ENCODE measurements at places on chromosomes 6 and 20.

- no peak for DNase-seq
Measured at GRCh38 chr6:29466241-29466640, 9.3 kb downstream of the OR2H1 start.

DNA sequence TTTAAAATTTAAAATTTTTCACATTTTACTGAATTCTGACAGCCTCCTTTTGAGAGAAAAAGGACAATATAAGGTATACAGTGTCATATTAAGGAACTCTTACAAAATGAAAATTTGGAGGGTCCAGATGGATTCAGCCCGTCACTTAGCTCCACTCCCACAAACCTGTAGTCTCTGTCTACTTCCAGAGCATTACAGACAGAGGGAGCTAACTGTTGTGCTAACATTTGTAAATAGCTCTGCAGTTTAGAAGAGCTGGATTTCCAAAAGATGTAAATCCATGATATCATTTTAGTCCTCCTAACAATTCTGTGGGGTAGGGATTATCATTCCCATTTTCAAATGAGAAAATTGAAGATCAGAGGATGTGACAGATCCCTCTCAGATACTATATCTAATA lies 16.1 kb upstream of the SERINC3 start:
- DNase-seq: no peak

- DNase-seq: no peak
Measured at GRCh38 chr20:56780266-56780665, 151.2 kb downstream of the TFAP2C start.

GRCh38 chr20:26243731-26244130 lies 547.1 kb upstream of the ZNF337 start:
- DNase-seq: no peak

DNA sequence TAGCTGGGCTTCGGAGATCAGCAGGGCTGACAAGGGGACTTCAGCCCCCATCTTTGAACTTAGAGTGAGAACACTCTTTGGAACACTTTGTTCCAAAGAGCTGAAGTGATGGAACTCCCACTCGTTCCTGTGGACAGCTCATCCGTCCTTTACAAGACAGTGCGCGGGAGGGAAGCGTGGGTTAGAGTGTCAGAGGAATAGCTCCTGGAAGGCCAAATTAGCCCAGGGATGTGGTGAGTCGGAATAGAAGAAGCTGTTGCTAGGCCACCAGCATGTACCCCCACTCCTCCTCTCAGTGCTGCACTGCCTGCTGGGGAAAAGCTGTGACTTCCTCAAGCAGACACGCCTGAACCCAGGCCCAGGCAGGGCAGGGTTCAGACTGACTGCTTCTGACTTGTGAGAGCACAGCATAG lies 1.7 kb downstream of the SDCBP2 start:
- DNase-seq: no peak

DNA sequence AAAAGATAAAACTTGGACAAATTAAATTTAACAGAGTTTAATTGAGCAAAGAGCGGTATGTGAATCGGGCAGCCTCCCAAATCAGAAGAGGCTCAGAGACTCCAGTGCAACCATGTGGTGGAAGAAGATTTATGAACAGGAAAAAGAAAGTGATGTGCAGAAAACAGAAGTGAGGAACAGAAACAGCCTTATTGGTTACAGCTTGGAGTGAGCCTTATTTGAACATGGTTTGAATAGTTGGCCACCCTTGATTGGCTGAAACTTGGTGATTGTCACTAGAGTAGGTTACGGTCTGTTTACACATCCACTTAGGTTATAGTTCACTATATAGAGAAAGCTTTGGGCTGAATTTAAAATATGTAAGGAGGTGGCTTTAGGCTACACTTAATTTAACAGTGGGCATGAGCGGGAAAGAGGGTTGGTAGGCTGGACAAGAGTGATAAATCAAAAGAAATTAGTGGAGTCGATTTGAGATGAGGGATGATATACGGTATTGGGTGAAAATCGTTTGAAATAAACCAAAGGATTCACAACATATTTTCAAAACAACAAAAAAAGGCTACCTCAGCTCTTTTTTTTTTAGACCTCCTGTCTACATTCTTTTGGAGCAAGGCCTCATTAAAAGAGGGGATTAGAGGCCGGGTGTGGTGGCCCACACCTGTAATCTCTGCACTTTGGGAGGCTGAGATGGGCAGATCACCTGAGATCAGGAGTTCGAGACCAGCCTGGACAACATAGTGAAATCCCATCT lies 84.3 kb upstream of the PREP start:
- no peak for DNase-seq

DNA sequence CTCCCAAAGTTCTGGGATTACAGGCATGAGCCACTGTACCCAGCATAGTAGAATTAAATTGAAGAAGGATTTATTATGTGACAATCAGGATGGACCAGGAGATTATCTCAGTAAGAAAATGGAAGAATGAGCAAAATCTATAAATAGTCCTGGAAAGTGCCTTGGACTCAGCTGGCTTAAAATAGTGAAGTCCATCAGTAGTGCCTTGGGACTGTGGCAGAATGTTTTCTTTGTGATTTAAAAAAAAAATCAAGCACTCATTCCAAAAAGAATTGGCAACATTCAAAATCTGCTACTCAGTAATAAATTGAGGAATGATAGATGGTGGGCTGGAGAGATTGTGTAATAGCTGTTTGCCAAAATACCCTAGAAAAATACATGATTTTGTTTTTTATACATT lies 37.0 kb upstream of the MAS1 start:
- no peak for DNase-seq

GRCh38 chr6:113208726-113209125 lies 648.4 kb upstream of the MARCKS start:
- DNase-seq: no peak

- peak; percentile 75 for DNase-seq
Measured at GRCh38 chr6:10146715-10147451, 268.0 kb downstream of the TFAP2A start.

- peak; percentile 89 for DNase-seq
Measured at GRCh38 chr20:63739130-63740069, at the start of gene SLC2A4RG. Gene SLC2A4RG (plus strand): TSS chr20:63739776. CDS start chr20:63739913, 137 bp downstream.

GRCh38 chr6:14670806-14671205 lies 553.2 kb downstream of the CD83 start:
- no peak for DNase-seq

GRCh38 chr6:70336996-70337742 lies 34.3 kb upstream of the COL9A1 start:
- no peak for DNase-seq

- no peak for DNase-seq
Measured at GRCh38 chr20:14523090-14523489, 185.7 kb upstream of the FLRT3 start.

DNA sequence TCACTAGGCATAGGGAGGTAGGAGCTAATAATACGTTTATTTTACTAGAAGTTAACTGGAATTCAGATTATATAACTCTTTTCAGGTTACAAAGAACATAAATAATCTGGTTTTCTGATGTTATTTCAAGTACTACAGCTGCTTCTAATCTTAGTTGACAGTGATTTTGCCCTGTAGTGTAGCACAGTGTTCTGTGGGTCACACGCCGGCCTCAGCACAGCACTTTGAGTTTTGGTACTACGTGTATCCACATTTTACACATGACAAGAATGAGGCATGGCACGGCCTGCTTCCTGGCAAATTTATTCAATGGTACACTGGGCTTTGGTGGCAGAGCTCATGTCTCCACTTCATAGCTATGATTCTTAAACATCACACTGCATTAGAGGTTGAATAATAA lies 1.1 kb downstream of the HFE start:
- no peak for DNase-seq

DNA sequence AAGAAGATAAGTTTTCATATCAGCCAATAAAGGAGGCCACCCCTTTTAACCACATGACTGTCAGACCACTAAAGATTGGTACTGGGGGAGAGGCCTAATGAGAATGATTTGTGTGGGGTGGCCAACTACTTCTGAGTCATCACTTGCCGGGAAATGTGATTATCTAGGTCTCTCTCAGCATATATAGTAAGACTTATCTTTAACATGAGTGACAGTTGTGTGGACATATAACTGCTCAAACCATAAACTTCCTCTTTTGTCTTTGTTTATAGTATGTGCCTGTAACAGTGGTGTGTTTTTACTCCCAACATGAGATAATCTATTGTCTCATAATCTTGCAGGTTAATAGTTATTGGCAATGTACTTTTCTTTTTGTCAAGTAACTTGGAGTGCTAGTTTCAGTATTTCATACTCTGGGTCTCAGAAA lies 312.4 kb downstream of the CDKAL1 start:
- DNase-seq: no peak

- no peak for DNase-seq
Measured at GRCh38 chr20:57693670-57694329, 16.0 kb downstream of the PMEPA1 start.

- no peak for DNase-seq
Measured at GRCh38 chr6:81376745-81377144, 375.7 kb downstream of the TENT5A start.

DNA sequence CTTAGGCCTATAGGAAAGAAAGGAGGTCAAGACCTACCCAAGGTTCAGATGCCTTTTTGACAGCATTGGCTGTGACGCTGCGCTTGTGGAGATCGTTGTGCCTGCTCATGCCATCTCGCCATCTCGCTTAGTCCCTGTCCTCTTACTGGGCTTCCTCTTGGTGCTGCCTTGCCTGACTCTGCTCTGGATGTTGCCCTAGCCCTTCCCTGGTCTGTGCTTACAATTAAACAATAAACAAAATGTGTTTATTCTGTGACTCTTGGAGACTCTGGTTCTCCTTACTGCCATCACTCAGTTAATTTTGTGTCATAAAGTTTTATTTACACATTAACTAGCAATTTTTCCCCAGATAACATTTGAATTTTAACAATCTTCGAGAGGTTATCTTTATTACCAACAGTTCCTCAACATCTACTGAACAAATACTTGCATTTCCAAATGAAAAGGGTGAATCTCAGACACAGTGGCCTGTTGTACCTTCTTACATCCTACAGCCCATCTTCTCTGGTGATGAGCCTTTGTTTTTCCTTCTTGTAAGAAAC lies 11.6 kb downstream of the AFDN start:
- DNase-seq: no peak

DNA sequence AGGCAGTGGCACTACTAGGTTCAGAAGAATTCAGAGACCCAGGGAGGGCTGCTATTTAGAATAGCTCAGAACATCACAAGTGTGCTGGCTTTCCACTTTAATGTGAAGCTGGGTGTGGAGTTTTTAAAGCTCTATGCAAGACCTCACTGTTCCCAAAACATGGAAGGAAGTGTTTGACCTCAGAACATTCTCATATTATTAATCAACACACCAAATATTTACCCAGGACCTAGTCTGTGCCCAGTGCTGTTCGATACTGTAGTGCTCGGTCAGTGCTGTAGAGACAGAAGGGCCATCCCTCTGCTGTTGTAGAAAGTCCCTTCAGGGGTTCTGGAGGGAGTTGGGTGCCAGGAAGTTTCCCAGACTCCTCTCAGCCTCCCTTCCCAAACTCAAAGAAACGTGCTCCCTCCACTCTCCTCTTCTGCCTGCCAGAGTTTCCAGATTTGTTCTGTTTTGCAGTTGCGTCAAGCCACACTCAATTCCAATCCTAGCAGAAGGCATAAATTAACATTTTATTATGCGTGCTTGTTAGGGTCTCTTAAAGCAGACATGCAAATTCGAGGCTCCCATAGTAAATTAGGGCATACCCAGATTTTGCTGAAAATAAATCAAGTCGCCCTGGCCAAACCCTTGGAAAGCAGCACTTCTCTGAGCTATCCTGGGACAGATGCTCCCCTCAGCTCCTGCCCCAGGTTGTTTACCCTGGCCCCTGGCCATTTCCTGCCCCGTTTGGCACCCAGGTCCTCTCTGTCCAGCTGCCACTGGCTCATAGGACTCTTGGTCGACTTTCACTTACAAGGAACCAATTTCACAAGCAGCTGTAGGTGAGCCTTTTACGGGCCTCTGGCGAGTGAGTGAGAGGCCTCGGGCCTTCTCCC lies 248.6 kb downstream of the HIVEP2 start:
- no peak for DNase-seq

- no peak for DNase-seq
Measured at GRCh38 chr6:72922401-72922800, 300.5 kb downstream of the KCNQ5 start.

DNA sequence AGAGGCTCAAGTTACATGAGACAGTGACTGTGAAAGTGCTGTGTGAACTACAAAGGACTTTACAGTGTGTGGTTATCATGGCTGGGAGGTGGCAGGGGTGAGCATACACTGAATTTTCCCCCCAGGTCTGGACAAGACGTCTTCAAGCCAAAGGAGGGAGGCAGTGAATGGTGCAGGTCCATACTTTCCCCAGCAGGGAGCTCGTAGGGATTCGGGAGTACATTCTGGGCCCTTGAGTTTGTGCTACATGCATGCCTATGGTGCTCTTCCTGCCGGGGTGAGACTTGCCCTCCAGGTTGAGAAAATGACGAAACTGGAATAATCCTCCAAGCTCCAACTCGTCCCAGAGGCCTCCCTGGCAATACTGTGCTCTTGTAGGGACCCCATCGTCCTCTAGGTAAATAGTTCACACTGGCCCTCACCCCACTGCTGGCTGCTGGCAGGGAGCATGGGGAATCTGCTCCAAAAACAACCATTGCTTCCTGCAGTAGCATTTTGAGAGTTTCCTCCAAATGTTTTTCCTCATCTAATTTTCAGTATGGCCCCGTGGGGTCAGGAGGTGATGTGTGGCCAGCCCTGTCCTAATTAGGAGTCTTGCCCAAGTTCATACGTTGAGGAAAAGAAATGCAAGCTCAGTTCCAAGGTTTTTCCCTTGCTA lies 57.6 kb downstream of the ZNF831 start:
- no peak for DNase-seq

DNA sequence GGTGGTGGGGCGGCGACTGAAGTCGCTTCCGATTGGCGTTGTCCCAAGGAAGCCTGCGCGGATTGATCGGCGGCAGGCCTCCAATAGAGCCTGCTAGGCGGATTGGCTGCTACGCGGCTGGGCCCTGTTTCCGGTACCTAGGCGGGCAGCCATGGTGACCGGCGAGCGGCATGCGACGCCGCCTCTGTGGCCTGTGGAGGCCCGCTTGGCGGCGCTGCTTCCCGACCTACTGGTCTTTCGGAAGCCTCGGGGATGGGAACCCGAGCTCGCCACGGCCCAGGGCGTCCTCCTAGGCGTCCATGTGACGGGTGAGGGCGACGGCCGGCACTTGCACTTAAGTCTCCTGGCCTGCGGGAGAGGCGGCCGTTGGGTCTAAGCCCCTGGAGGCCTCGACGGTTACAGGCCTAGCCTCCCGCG lies 28.1 kb downstream of the NFYA start:
- no peak for DNase-seq

DNA sequence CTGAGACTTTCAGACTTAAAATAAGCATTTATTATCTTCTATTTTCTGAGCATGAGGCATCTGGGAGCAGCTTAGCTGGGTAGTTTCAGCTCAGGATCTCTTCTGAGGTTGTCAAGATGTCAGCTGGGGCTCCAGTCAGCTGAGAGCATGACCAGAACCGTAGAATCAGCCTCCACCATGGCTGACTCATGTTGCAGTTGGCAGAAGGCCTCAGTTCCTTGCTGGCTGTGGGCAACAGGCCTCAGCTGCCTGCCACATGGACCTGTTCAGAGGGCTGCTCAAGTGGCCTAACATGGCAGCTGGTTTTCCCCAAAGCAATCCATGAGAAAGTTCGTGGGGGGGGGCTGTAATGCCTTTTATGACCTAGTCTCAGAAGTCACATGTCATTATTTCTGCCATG lies 142.3 kb downstream of the LY86 start:
- no peak for DNase-seq

All from Karpas-422 (cell line).